Mesenchymal stem cell (in vitro differentiated cells and primary cell): ENCODE measurements at places on chromosomes 11 and 22.

- H3K27me3 ChIP-seq: no peaks in the 10 kb centered on the region
- peak; percentile 73 for DNase-seq
- no peaks in the 10 kb centered on the region for H3K36me3 ChIP-seq
Measured at GRCh38 chr11:19368726-19369375, 128.1 kb upstream of the E2F8 start.

GRCh38 chr11:61697078-61697502 is 16.9 kb downstream of the DAGLA start:
- H3K27ac ChIP-seq: peak overlapping the region; percentile 35
- no peaks in the 10 kb centered on the region for H3K27me3 ChIP-seq
- H3K4me3 ChIP-seq: no peak overlapping the region
- H3K4me1 ChIP-seq: peaks cover 66% of the 10 kb centered on the region
- no peaks in the 10 kb centered on the region for H3K36me3 ChIP-seq

DNA sequence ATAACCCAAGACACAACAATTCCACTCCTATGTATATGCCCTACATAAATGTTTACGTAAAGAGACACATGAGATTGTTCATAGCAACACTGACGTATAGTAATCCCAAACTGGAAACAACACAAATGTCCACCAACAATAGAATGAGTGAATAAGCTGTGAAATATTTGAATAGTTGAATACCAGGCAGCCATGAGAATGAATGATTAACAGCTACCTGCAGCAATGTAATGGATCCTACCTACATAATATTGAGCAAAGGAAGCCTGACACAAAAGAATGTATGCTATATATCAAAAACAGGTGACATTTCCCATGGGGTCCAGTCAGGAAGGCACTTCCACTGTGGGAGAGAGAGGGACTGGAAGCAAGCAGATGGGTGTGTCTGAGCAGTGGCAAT is 92.8 kb upstream of the LINC01488 start:
- H3K27me3 ChIP-seq: peaks cover 14% of the 10 kb centered on the region
- no peak overlapping the region for H3K4me3 ChIP-seq
- H3K4me1 ChIP-seq: no peaks in the 10 kb centered on the region
- H3K27ac ChIP-seq: no peak overlapping the region
- no peaks in the 10 kb centered on the region for H3K36me3 ChIP-seq

DNA sequence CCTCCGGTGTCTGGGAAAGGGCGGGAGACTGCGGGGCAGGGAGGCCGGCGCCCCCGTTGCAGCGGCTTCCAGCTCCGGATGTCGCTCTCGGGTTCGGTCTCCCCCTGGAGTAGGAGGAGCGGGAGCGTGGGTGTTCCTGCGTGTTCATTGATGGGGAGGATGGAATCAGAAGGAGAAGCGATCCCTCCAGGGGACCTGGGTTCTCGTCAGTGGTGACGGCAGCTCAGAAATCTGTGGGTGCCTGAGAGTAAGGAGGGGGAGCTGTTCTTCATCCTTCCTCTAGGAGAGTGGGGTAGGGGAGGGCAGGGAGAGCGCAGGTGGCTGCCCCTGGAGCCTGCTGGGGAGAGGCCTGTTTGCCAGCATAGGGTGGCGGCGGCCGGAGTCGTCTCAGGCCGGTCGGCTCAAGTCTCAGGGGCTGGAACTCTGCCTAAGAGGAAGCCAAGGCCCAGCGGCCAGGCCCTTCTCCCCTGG is 1.1 kb downstream of the UBASH3B start:
- H3K36me3 ChIP-seq: no peaks in the 10 kb centered on the region
- peak overlapping the region; percentile 95 for H3K4me3 ChIP-seq
- peak; percentile 75 for DNase-seq
- no peaks in the 10 kb centered on the region for H3K27me3 ChIP-seq
- peak overlapping the region; percentile 86 for H3K27ac ChIP-seq

- H3K36me3 ChIP-seq: peaks cover 30% of the 10 kb centered on the region
- no peak overlapping the region for H3K4me3 ChIP-seq
- H3K27ac ChIP-seq: no peak overlapping the region
- H3K4me1 ChIP-seq: no peaks in the 10 kb centered on the region
- H3K27me3 ChIP-seq: no peaks in the 10 kb centered on the region
Measured at GRCh38 chr11:117248341-117248740, 15.9 kb downstream of the RNF214 start.

GRCh38 chr11:2312232-2313042 is 10.6 kb downstream of the TSPAN32 start:
- DNase-seq: peak; percentile 29
- H3K27ac ChIP-seq: no peak overlapping the region
- peaks cover 18% of the 10 kb centered on the region for H3K4me1 ChIP-seq
- peak overlapping the region; percentile 39 for H3K4me3 ChIP-seq
- H3K36me3 ChIP-seq: no peaks in the 10 kb centered on the region
- no peaks in the 10 kb centered on the region for H3K27me3 ChIP-seq

DNA sequence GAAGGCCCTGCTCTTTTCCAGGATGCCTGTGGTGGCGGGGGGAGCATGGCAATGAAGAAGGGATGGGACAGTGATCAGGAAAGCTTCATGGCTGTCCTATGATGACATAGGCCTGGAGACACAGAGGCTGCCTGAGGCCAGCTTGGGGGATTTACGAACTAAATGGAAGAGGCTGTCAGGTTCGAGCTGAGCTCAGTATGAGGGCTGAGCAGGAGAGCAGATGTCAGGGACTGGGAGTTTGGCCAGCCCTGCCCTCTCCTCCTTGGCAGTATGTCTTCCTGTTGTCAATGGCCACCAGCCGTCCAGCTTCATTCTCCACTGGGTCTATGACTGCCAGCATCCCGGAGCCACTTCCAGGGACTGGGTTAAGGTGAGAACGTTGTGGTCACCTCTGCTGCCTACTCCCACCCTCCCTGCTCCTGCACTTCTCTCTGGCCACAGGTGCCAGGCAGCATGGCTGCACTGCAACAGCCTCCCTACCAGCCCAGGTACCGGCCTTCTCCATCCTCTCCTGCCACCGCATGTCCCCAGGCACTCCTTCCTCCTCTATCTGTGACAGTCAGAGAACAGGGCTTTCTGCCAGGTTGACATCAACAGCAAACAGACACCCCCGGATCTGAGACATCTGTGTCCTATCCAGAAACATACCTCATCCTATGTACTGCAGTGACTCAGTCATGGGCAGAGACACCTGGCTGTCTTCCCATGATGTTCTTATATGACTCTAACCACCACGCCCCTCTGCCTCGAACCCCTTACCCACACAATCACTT is 75.1 kb downstream of the KIRREL3 start:
- H3K4me3 ChIP-seq: no peak overlapping the region
- H3K27ac ChIP-seq: no peak overlapping the region
- H3K4me1 ChIP-seq: peaks cover 9% of the 10 kb centered on the region
- H3K27me3 ChIP-seq: no peaks in the 10 kb centered on the region

DNA sequence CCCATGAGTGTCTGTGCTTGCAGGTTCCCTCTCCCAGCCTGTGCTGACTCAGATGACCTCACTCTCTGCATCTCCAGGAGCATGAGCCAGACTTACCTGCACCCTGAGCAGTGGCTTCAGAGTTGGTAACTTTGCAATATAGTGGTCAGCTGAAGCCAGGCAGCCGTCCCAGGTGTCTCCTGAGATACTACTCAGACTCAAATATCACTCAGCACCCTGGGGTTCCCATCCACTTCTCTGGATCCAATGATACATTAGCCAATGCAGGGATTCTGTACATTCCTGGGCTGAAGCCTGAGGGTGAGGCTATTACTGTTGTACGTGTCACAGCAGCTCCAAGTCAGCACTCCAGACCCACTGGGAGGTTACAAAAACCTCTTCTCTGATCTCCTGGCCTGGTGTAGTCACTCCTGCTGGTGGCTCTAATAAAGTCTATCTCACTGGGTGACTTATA is 87.8 kb upstream of the TOP3B start:
- peaks cover 2% of the 10 kb centered on the region for H3K4me1 ChIP-seq
- H3K27me3 ChIP-seq: peaks cover 29% of the 10 kb centered on the region
- no peak overlapping the region for H3K27ac ChIP-seq
- H3K36me3 ChIP-seq: no peaks in the 10 kb centered on the region
- DNase-seq: no peak
